ENCODE measurements at places on chromosomes 1 and 21. TPM values are rescaled to one million over a fixed set of nuclear protein-coding genes. Genes with fewer than 3 reads are reported as not detected.

DNA sequence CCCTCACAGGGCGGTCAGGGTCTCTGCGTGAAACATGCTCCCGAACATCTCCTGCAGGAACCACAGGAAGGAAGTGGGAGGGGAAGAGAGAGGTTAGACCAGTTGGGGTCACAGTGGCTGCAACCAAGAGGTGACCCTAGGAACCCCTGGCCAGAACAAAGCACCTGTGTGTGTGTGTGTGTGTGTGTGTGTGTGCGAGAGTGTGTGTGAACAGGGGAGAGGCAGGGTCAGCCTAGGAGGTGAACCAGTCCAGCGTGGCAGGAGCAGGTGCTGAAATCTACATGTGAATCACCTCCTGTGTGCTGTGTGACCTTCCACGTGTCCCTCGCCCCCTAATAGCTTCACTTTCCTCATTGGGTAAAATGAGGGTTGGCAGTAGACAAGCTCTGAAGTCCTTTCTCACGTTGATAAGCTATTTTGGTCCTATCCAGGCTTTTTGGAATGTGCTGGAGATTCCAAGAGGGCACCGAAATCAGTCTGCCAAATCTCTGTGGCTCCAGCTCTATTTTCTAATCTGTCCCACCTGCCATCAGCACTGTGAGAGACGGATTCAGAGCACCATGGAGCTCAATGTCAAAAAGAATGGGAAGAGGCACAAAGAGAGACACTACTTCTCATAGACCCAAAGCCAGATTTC is 27.8 kb downstream of the SLC26A9 start:
- no peak for DNase-seq

Gene ZNF683
- polyA plus RNA-seq: not detected

DNA sequence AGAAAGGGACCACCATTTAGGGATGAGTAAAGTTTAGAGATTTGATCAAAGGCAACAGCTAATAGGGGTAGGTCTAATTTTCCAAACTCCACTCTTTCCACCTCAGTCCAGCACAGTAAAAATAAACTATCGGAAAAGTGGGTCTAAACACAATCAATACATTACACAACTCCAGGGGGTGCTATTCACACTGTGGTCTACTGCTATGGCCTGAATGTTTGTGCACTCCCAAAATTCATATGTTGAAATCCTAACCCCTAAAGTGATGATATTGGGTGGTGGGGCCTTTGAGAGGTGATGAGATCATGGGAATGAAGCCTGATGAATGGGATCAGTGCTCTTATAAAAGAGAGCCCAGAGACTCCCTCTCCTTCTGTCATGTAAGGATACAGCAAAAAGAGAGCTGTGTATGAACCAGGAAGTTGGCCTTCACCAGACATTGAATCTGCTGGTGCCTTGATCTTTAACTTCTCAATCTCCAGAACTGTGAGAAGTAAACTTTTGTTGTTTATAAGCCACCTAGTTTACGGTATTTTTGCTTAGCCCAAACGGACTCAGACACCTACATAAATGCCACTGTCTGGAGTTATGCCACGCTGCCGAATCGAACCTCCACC is 193.9 kb downstream of the OMA1 start:
- DNase-seq: no peak

Gene FABP3
- 174 TPM for polyA plus RNA-seq

Gene AGO1
- 10.7 TPM for polyA plus RNA-seq

GRCh38 chr1:17276568-17276967 is 27.7 kb downstream of the PADI3 start:
- peak; percentile 7 for DNase-seq

GRCh38 chr1:245086389-245086969 is 68.3 kb upstream of the KIF26B start:
- no peak for DNase-seq

Gene EFNA4
- polyA plus RNA-seq: 12.1 TPM

Measured in muscle of arm (tissue), 14 donors.